T-helper 2 cell (primary cell): ENCODE measurements at places on chromosomes 16 and 17.

DNA sequence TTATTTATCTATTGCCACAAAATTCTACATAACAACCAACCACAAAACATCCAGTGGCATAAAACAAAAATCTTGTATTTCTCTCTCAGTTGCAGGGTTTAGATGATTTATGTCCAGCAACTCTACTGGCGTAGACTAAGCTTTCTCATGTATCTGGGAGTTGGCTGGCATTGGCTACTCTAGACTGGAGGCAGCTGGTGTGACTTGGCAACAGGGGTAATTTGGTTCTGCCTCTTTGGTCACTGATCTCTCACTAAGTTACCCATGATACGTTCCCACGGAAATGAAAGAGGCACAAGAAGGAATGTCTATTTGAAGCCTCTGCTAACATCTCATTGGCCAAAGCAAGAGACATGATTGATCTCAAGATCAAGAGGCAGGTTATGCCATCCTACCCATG, 144.0 kb downstream of the HS3ST3B1 start:
- no peak for DNase-seq

- DNase-seq = no peak
These were observed 45.1 kb downstream of the SOCS3 start for GRCh38 chr17:78314683-78315354.

DNA sequence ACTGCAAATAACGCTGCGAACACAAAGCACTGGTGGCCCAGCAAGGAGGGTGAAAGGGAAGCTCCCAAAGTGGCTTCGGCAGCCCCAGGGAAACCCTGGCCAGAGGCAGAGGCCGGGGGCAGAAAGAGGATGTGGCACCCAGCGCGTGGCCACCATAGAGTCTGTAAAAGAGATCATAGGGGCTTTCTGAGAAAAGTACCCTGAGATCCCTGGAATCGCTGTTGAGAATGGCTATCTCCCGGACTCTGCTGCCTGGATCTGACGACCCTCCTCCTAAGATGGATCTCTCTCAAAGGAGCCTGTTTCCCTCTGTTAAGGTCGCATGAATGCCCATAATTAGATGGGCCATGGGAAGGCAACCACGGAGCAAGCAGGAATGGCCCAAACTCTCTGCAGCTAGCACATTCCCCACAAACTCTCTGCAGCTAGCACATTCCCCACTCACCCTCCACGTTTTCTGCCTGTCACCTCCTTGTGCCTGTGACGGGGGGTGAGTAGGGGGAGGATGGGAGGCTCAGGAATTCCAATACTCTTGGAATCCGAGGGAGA, 364.4 kb downstream of the XYLT1 start:
- no peak for DNase-seq

GRCh38 chr17:12732366-12732765, 56.9 kb upstream of the ARHGAP44 start:
- DNase-seq = no peak

- DNase-seq = no peak
These were observed 49.1 kb upstream of the ACSF3 start for GRCh38 chr16:89044418-89045180.

DNA sequence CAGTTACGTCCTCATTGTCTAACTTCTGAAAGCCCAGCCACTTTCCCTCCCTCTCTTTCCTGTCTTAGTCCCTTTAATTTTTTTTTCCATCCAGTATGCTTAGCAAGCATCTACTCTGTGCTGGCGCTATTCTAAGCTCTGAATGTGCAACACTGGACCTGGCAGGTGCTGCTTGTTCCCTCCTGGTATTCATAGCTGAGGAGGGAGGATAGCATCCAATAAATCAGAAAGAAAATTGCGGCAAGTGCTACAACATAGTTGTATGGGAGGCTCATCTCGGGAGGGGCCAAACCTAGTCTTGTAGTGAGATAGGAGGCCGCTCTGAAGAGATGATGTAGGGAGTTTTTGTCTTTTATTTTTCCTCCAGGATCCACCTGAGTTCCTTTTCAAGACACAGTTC, 457.3 kb upstream of the HSBP1 start:
- no peak for DNase-seq

GRCh38 chr17:50194140-50194933, 7.1 kb downstream of the COL1A1 start:
- DNase-seq = no peak

- no peak for DNase-seq
These were observed 23.5 kb upstream of the ITGB4 start for GRCh38 chr17:75697651-75698291.

DNA sequence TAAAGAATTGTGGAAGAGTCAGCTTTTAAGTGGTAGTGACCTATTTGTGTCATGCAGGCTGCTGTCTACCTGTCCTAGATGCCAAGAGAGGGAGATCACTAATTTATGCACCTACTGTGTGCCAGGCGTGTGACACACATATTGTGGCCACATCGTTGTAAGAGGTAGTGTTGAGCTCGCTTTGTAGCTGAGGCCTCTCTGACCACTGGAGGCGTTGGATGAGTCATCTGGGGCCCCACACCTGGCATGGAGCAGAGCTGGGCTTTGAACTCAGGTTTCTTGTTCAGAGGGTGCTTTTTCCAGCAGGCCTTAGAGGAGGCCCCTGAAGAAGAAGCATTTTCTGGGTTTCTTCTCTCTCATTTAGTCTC, 52.3 kb upstream of the LGALS9 start:
- no peak for DNase-seq

GRCh38 chr16:27107185-27107592, 40.5 kb downstream of the C16orf82 start:
- no peak for DNase-seq

DNA sequence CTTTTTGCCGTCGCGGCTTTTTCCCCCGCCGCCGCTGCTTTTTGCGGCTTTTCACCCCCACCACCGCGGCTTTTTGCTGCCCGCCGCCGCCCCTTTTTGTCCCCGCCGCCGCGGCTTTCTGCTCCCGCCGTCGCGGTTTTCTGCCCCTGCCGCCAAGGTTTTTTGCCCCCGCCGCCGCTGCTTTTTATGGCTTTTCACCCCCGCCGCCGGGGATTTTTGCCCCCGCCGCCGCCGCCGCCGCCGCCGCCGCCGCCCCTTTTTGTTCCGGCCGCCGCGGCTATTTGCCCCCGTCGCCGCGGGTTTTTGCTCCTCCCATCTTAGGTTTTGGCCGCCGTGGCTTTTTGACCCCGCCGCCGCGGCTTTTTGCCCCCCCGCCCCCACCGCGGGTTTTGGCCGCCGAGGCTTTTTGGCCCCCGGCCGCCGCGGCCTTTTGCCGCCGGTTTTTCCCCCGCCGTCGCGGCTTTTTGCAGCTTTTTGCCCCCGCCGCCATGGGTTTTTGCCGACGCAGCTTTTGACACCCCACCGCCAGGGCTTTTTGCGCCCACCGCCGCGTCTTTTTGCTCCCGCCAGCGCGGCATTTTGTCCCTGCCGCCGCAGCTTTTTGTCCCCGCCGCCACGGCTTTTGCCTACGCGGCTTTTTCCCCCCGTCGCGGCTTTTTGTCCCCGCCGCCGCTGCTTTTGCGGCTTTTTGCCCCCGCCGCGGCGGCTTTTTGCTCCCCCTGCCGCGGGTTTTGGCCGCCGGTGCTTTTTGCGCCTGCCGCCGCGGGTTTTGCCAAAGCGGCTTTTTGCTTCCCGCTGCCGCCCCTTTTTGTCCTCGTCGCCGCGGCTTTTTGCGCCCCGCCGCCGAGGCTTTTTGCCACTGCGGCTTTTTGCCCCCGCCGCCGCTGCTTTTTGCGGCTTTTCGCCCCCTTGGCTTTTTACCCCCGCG, 519.4 kb upstream of the WSB1 start:
- DNase-seq = no peak

DNA sequence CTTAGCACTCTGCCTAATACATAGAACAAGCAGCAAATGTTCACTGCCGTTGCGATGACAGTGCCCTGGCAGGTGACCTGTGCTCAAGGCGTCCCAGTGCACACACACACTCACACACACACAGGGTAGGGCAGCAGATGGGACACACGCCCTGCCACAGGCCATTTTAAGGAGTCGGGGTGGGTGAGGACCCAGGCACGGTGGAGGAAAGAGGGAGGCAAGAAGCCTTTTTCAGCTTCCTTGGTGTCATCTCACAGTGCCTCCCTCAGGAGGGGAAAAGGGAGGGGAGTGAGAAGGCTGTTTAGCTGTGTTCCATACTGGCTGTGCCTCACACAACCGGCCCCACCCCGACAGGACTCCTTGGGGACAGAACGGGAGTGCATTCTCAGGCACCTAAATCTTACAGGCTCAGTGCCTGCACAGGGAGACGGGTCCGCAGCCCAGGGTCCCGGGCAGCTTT, 1.5 kb downstream of the PITPNM3 start:
- DNase-seq = no peak

DNA sequence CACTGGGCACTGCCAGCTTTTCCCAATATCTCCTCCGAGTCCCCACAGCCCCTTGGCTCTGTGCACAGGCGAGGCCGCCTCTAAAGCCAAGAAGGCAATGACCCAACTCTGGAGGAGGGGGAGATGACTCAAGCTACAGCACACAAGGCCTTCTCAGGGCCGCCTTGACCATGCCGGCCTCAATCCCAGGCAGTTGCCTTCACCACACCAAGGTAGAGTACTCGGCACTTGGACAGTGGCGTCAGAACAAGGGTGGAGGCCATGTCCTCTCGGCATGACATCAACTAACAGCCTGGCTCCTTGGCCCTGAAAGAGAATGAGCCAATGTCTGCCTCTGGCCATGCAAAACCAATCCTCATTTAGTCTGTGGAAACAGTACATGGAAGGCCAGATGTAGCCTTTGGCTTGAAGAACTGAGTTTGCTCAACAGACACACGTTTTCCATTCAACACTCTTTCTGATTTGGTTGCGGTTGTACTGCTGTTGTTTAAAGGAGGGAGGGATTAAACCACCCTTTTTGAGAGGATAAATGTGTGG, 139.6 kb downstream of the XYLT1 start:
- DNase-seq = no peak
